ENCODE measurements at places on chromosomes 4 and X. TPM values are rescaled to one million over a fixed set of nuclear protein-coding genes. Genes with fewer than 3 reads are reported as not detected.

The FAM236A gene
- not detected for total RNA-seq

The HSFX3 gene
- not detected for total RNA-seq

The DRD5 gene
- not detected for total RNA-seq

The LNX1 gene
- not detected for total RNA-seq

The AFP gene
- total RNA-seq = not detected

The USP27X gene
- total RNA-seq = 2.8 TPM

The RNF128 gene
- not detected for total RNA-seq

The TMEM184C gene
- 19.3 TPM for total RNA-seq

The EDA gene
- 15.1 TPM for total RNA-seq

The GATA1 gene
- total RNA-seq = not detected

The MAP3K15 gene
- total RNA-seq = 0.34 TPM

The NRK gene
- not detected for total RNA-seq

The NPY2R gene
- not detected for total RNA-seq

The FOXO4 gene
- total RNA-seq = 15.8 TPM

The CPEB2 gene
- 15.8 TPM for total RNA-seq

The OTC gene
- total RNA-seq = not detected

The GAGE1 gene
- not detected for total RNA-seq

The CLIC2 gene
- total RNA-seq = 0.23 TPM

The BCORL1 gene
- 7.1 TPM for total RNA-seq

The TLR2 gene
- total RNA-seq = 6.8 TPM

The CTAG1B gene
- not detected for total RNA-seq

The ENOPH1 gene
- total RNA-seq = 34.9 TPM

The SHROOM4 gene
- not detected for total RNA-seq

The CXorf38 gene
- 19.6 TPM for total RNA-seq
